ENCODE measurements at places on chromosomes 1 and 21. TPM values are rescaled to one million over a fixed set of nuclear protein-coding genes. Genes with fewer than 3 reads are reported as not detected.

Gene S100A7
- not detected for total RNA-seq

Gene OR10J1
- total RNA-seq: not detected

Gene KRTAP12-4
- not detected for total RNA-seq

Gene TTLL7
- total RNA-seq: 25.2 TPM

DNA sequence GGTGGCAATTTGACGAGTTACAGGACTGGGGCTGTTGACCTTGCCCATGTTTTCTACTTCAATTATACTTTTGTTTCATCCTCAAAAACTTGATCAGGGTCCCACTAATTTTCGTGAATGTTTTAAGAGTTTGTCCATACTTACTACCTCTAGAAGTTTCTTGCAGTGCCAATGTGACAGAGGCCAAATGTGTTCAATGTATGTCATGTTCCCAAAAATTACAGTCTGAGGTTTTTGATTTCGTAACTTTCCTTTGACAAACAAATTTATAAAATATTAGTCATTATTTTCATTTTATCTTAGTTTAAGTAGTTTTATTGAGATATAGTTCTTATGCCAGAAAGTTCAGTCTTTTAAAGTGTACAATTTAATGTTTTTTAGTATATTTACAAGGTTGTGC, 15.3 kb downstream of the VPS13D start:
- no peak for DNase-seq

DNA sequence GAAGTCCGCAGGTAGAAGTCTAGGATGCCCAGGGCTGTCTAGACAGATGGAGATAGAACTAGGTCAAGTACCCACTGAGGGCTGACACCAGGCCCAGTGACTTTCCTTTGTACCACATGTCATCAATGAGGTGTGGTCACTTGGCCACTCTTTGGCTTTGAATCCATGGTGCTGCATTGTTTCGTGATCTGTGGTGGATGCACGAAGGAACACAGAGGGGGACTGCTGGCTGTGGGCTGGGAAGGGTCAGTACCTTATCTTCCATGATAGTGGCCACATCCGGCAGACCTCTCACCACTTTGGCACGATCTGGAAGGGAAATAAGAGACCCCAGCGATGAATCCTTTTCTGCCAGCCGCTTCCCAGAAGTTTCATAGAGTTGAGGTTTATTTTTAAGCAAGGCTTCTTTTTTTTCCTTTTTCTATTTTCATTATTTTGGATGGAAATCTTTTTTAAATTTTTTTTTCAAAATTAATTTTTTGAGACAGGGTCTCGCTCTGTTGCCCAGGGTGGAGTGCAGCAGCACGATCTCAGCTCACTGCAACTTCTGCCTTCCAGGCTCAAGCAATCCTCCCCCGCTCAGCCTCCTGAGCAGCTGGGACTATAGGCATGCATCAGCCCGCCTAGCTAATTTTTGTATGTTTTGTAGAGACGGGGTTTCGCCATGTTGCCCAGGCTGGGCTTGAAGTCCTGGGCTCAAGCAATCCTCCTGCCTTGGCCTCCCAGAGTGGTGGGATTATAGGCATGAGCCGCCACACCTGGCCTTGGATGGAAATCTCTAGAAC, 53.1 kb downstream of the MYOM3 start:
- DNase-seq: no peak

DNA sequence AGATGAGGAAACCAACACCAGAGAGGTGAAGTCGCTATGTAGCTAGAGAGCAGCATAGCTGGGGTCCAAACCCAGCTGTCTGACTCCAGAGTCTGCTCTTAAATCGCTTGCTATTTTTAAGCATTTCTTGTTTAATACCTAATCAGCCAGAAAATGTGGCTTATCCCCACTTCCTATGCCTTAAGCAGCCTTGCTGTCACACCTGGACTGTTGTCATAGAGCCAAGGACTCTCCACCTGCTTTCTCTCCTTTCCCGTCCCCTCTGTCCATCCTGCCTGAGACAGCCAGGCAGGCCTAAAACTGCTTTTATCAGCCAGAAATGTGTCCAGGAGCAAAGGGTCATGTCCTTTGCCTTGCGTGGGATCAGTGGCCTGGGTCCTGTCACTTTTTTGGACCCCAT, 28.3 kb upstream of the EPHA8 start:
- DNase-seq: no peak

DNA sequence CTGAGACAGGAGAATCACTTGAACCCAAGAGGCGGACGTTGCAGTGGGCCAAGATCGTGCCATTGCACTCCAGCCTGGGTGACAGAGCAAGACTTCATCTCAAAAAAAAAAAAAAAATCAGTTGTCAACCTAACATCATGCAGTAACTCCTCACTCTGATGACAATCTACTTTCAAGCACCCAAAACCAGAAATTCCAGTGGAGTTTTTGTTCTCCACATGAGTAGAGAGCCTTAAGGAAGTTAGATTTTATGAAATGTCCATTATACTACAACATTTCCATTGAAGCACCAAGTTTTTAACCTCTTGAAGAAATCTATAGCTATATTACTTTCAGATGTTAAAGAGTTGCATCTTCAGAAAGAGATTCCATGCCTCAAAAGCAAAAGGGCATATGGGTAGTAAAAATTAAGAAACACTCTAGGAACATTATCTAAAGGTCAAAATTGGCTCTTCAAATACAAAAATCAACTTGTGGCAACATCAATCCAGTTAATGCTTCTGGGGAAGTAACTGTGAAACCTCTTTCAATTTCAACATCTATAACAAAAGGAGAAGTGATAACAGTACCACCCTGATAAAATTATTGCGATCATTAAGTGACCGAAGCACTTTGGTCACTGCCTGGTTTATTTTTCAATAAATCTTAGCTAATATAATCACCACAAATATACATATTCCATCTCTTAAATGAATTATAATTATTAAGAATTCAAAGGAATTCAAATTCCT, 7.7 kb downstream of the LPGAT1 start:
- DNase-seq: no peak

DNA sequence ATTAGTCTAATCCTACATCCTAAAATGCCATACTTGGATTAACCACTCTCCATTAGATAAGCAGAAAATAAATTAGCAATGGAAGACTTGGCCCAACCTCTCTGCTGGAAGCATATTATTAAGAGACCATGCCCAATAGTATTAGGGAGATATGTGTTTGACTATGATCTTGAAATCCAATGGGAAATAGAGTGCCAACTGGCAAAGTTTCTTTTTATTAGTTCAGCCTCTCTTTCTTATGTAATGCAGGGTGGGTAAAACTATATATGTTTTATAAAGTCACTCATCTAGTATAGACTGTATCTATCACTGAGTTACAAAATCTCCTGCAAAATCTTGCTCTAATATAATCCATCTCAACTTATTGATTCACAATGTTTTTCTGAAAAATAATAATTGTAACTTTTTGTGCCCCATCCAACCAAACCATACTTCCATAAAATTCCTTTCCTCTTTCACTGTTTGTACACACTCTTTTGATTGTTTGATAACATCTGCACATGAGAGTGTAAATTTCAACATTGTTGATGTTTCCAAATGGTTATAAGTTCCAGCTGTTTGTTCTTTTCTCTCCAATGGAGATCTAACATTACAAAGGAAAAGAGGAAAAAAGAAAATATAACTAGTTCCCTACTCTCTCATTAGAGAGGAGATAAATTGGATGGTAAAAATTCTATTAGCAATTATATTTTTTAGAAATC, 408.1 kb upstream of the ADGRL2 start:
- DNase-seq: no peak

GRCh38 chr1:211495584-211495983, 3.6 kb upstream of the RD3 start:
- DNase-seq: no peak

- DNase-seq: no peak
These were observed 688 bp upstream of the CHD5 start for GRCh38 chr1:6180707-6181311.

DNA sequence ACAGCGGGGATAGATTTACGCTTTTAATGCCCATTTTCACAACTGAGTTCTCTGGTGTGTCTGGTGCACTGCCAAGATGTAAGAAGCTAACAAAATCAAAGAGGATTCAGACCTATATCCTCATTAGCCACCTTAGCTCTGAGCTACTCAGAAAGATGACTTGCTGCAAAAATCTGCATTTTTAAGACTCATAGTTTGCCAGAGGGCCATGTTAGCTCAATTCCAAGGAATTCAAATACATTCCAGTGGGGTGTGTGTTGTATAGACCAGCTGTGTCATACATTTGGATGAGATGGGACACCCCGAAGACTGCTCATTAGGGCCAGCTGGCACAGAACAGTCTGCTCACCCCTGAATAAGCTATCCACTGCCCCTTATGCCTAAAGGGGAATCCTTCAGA, 8.9 kb downstream of the DENND2D start:
- no peak for DNase-seq

- DNase-seq: peak; percentile 35
These were observed 36.6 kb downstream of the PLXNA2 start for GRCh38 chr1:208207388-208208131.

DNA sequence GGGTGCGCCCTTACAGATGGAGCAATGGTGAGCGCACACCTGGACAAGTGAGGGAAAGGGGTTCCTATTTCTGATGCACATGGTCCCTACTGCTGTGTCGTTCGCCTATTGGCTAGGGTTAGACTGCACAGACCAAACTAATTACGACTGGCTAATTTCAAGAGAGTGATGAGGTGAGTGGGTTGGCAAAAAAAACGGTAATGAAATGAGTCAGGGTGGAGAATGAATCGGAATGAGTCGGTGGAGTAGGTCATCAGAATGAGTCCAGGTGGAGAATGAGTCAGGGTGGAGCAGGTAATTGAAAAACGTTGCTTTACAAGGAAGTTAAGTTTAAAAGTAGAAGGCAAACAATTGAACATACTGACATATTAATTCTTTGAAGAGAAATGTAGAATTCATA, 79.8 kb downstream of the WDR4 start:
- DNase-seq: no peak

DNA sequence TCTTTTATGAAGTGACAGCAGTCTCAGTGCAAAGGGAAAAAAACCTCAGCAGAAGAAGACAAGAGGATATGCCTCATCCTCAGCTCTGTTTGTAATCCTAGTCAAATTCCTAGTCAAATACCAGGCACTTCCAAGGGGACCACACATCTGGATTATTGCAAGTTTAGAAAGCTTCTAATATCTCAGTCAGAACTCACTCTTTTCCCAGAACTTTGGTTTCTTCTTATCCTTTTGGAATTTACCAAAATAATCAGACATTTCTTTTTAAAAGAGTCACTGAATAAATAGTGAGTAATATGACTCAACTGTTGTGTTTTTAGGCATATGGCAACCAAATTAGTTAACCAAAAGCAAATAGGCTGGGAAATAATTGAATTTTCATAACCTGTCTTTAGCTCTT, 47.8 kb downstream of the PRRX1 start:
- no peak for DNase-seq

Measured in SJCRH30 (cell line).